CD4-positive, alpha-beta T cell treated with Interleukin-1 beta for 1 hour (primary cell): ENCODE measurements at places on chromosomes 11 and 22.

- DNase-seq: no peak
These were observed 9.2 kb upstream of the CCDC188 start for GRCh38 chr22:20160041-20160440.

- DNase-seq: no peak
These were observed 869 bp downstream of the FAM83F start for GRCh38 chr22:39995393-39996252.

GRCh38 chr22:46773076-46773475 is 10.6 kb downstream of the TBC1D22A start:
- DNase-seq: no peak

DNA sequence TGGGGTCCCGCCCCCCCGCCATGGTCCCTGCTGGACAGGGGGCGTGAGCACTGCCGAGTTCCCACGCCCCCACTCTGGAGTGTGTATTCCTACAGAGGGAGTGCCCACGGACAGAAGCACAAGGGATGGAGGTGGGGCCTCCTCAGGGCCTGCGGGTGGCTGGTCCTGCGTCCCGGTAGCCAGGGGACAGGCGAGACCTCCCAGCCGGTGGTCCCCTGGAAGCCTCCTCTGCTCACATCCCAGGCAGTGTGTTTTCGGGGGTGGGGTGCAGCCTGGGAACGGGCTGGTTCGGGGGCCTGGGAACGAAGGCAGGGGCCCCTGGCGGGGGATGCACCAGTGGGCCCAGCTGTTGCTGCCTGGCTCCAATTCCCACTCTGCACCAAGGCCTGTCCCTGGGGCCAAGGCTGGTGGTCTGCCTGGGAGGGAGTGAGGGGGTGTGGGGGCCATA is 16.1 kb downstream of the GP1BB start:
- DNase-seq: no peak

GRCh38 chr11:76762356-76762752 is 20.8 kb upstream of the TSKU start:
- no peak for DNase-seq

DNA sequence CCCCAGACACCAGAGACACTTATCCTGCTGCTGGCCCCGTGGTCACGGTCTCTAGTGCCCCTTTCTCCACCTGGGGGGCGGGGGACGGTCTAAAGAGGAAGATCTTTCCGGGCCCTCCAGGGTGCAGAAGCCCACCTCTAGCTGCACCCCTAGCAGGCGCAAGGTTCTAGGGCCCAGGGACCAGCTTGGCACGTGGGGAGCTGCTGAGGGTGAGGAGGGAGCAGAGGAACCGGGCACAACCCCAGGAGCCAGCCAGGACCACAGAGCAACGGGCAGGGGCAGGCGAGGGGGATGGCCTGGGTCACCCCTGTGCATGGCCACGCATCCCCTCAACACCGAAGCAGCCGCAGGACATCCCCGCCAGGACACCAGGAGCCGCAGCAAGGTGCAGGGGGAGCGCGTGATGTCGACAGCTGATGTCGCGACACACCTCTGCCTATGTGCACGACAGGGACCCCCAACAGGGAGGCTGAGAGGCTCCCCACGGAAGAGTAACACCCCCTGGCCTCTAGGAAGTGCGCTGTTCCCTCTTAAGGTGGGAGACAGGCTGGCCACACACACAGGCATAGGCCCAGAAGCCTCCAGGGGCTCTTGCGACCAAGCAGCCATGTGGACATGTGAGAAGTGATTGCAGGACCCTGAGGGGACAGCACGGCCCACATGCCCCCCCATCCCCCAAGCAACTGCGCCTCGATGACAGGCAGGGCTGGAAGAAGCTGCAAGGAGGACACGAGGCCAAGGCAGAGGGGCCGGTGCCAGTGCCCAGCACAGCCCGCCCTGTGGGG is 5.1 kb downstream of the LRFN4 start:
- DNase-seq: no peak

DNA sequence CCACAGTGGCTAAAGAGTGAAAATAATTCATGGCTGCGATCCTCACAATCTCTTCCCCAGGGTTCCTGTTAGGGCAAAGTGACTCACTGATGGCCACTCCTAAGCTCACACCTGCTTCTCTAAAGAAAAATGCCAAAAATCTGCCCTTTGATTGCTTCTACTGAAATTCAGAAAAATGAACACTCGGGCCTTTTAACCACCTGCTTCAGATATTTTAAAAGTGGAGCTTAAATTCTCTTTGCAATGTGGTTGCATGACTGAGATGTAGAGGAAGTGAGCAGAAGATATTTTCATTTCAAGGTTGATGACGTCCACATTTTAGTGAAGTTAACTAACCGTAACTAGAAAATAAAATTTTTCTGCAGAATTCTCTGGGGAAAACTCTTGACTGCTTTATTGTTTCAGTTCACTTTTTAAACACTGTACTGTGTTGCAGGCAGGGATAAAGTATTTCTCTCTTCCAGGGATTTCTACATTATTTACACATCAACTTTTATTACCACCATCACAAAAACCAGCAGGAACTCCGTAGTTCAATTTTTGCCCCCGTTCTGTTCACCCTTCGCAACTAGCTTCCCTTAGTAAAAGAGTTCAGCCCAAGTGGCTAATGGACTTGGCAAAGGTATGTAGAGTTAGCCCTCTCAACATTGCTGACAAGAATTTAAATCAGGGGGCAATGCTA is 8.5 kb downstream of the RAB30 start:
- DNase-seq: no peak
